Stimulated activated CD4-positive, alpha-beta T cell treated with anti-CD3 and anti-CD28 coated beads, Interleukin-15, amount 100 ng/mL, for 24 hours (primary cell): ENCODE measurements at places on chromosomes 7 and 10.
A peak's percentile ranks its signal among the peaks of the same experiment; 100 is the strongest.

- no peak for DNase-seq
Measured at GRCh38 chr10:101972761-101973160, 83.2 kb downstream of the ARMH3 start.

DNA sequence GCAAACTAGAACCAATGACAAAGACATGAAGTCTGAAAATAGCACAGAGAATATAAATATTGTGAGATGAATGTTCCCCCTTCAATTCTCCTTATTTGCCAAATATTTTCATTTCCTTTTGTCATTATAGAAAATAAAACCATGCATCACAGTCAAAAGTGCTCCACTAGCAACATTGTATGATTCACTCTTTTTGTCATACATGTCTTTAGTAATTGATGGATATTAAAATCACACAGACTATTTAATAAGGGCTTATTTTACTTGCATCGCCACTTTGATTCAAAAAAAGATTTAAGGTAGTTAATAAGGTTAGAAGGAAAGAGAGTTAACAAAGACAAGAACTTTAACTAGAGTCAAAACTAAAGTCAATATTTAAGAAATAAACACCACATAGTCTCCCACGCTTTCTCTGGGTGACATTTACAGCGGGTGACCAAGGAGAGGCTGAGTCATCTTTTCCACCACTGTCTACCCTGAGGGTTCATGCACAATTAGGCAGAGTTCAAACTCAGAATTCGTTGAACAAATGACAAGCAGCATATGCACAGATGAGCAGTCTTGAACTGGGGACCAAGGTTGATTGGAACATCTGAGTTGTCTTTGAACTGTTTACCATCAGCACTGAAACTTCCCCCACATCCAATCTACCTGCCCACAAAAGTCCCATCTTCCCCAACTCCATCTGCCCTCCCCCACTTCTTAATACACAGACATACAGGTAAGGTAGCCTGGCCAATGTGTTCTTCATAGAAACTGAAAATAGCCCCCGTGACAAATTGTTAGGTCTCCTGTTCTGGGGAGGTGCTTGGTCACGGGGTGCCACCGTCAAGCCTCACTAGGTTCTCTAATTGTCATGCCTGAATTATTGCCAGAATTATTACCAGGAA is 42.5 kb downstream of the C7orf25 start:
- DNase-seq: peak; percentile 63

DNA sequence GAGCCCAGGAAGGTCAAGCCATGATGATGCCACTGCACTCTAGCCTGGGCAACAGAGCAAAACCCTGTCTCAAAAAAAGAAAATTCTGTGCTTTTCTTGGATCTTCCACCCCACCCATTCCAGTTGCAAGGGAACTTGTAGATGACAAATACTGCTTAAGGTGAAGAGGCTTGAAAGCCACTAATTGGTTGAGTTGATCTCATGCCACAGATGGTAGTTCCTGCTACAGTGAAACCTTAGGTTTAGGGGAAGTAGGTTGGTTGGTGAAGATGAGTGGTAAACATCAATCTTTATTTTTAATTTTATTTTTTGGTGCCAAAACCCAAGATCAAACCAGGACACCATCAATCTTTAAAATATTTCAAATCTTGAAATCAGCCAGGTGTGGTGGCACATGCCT is 2.9 kb upstream of the GDI2 start:
- no peak for DNase-seq

GRCh38 chr7:21767300-21767900 is 178.3 kb downstream of the CDCA7L start:
- peak; percentile 25 for DNase-seq

DNA sequence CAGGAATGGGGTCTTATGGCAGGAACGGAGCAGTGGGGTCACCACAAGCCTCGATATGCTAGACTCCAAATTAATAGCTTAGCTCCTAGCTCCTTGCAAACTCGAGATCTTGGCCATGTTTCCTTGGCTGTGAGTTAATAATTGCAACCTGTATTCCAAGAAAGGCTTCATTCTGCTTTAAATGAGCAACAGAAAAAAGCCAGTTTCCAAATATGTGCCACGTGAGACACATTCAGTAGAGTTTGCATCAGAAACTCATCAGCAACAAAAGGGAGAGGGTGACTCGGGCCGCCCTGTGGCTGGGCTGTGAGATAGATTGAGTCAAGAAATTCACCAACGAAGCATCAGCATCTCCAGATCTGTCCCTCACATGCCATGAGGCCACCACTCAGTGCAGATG is 112.0 kb downstream of the NPTX2 start:
- DNase-seq: no peak

DNA sequence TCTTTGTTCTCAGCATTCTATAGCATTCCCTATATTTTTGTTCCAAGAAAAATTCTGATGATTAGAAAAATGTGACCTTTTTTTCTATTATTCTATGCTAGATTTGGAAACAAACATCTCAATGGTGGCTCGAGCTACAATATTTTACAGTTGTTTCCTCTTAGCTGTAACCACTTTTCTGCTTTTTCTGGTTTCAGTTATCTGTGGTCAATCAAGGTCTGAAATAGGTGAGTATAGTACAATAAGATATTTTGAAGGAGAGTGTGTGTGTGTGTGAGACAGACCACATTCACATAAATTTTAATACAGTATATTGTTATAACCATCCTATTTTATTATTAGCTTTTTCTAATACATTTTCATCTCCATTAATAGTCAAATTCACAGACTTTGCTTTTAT is 564.5 kb upstream of the GHITM start:
- DNase-seq: no peak

- DNase-seq: no peak
Measured at GRCh38 chr7:93968911-93969620, 35.1 kb downstream of the BET1 start.

DNA sequence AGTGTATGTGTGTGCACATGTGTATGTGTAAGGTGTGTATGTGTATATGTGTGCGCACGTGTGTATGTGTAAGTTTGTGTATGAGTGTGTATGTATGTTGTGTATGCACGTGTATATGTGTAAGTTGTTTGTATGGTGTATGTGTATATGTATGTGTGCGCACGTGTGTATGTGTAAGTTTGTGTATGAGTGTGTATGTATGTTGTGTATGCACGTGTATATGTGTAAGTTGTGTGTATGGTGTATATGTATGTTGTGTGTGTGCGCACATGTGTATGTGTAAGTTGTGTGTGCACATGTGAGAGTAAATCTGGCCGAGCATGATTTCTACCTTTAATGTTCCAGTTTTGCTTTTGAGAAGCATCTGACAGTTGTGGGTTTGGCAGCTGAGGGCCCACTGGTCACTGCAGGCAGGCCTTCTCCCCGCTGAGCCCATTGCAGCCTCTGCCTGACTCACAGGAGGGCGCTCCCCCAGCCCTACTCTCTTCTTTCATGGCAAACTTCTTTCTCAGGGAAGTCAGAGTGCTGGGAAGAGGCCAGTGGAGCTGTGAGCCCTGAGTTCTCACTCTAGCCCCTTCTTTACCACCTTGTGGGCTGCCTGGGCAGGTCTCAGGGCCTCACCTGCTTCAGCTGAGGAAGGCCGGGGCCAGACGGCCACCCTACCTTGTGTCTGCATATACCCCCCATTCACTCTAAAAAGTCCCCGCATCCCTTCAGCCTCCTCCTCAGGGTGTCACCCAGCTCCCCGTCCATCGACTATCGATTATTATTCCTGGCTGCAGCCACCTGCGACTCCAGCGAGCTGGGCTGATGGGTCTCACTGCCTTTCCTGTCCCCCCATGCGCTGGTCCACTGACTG is 11.2 kb downstream of the WDR86 start:
- no peak for DNase-seq

DNA sequence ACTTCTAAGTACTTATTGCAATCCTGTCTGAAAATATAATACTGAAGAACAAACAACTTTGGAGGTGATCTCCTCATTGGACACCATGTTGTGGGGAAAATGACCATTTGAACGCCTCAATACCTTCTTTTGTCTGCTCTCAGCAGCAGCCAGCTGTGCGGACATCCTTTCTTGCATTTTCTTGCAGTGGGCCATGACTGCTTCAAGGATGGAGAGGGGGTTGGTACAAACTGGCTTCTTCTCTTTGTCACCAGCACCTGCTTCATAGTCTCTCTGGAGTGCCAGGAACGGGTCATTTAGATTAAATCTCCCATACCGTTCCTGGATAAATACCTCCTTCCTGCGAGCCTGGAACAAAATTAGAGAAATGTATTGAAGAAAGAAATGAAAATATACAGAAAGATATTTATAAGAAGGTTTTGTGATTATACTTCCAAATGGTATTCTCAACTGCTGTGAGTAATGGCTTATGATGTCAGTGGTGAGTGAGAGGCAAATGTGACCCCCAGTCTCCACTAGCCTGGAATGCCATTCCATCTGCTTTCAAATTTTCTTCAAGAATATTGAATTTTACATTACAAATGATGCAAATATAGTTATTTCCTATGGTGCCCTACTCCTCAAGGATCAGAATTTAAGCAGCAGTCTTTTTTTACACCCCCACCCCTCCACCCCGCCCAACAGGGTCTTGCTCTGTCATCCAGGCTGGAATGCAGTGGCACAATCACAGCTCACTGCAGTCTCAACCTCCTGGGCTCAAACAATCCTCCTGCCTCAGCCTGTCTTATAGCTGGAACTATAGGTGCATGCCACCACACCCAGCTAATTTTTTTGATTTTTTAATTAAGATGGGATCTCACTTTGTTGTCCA is 62.4 kb downstream of the CTTNBP2 start:
- no peak for DNase-seq

- no peak for DNase-seq
Measured at GRCh38 chr10:33248638-33249037, 85.8 kb downstream of the NRP1 start.
